ENCODE measurements at places on chromosomes 3 and 15. TPM values are rescaled to one million over a fixed set of nuclear protein-coding genes. Genes with fewer than 3 reads are reported as not detected.
A peak's percentile ranks its signal among the peaks of the same experiment; 100 is the strongest.

DNA sequence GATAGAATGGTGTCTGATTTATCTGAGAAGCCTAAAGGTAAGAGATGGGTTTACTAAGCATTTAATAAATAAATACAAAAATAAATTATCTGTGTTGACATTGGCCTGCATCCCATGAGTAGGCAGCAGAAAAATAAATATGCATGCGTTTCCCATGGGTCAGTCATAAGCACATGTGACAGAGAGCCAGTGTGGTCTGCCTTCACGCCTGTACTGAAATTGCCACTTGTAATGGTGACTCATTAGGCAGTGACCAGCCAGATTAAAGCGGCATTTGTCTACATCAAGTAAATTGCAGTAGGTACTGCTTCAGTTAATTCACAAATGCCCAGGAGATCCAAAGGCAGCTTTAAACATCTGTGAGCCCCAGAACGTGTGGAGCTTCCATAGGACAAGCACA, 399.6 kb downstream of the NAALADL2 start:
- H3K27ac ChIP-seq = no peak overlapping the region
- DNase-seq = no peak
- no peaks in the 10 kb centered on the region for H3K4me1 ChIP-seq
- H3K36me3 ChIP-seq = no peaks in the 10 kb centered on the region

DNA sequence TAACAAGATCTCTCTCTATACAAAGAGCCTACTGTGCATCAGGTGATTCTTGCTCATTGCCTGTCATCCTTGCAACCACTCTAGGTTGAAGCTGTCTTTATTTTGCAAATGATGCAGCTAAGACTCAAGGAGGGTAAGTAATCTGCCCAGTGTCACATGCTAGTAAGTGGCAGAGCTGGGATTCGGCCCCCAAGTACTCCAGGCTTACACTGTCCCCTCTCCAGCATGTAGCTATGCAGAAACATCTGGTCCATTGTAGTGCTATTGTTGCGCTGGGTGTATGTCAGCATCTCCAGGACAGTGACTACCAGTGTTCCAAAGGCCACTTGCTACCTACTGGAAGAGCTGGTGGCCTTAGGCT, 248.9 kb downstream of the SLCO3A1 start:
- H3K4me3 ChIP-seq = no peak overlapping the region
- H3K4me1 ChIP-seq = peaks cover 91% of the 10 kb centered on the region
- H3K27ac ChIP-seq = peak overlapping the region; percentile 84
- no peaks in the 10 kb centered on the region for H3K36me3 ChIP-seq
- no peak for DNase-seq
- no peaks in the 10 kb centered on the region for H3K27me3 ChIP-seq

DNA sequence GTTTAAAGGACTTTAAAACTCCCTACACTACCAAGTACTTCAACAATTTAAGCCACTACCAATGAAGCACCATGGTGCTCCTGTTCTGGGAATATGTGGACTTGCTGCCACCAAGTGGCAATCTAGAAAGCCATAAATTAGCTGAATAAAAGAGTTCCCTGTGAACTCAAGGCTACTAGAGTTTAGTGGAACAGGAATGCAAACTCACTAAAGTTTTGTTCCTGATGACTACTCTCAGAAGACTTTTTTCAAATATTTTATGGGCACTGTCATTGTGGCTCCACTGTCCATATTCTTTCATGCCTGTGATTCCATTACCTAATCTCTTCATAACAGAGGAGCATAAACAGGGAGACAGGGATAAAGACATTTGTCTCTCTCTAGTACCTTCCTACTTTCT, 63.9 kb downstream of the TMCC1 start:
- no peaks in the 10 kb centered on the region for H3K4me1 ChIP-seq
- H3K4me3 ChIP-seq = no peak overlapping the region
- DNase-seq = peak; percentile 31

DNA sequence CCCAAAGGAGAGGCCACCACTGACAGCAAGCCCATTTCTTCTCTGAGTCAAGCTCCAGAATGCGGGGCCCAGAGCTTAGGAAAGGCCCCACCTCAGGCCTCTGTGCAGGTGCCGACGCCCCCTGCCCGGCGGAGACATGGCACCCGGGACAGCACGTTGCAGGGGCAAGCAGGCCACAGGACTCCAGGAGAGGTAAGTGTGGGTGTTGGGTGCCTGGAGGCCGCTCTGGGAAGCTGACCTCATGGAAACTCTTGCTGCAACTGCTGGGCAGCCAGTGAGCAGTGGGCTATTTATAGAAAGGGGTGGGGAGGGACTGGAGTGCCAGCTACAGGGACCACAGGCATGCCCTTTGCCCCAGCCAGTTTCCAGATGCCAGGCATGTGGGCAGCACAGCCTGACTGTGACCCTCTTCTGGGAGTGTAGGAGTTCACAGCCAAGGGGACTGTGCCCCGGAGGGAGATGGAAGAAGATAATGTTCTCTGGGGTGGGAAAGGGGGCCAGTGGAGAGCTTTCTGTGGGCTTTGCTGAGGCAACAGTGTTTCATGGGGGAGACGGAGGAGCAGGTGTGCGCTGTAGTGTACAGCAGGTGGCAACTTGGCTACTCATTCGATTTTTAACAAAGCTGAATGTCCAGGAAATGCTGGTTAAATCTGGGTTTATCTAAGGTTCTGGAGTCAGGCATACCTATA, 23.7 kb downstream of the ALPK3 start:
- H3K27ac ChIP-seq = no peak overlapping the region
- no peaks in the 10 kb centered on the region for H3K4me1 ChIP-seq
- no peak overlapping the region for H3K4me3 ChIP-seq
- H3K27me3 ChIP-seq = no peaks in the 10 kb centered on the region

The INSYN1 gene
- total RNA-seq = 0.61 TPM

Measured in thymus (tissue), 14 donors.